HuH-7.5 (cell line): ENCODE measurements at places on chromosomes 7 and 10.

- DNase-seq = no peak
Observed at GRCh38 chr10:35986756-35987502, 344.8 kb upstream of the FZD8 start.

DNA sequence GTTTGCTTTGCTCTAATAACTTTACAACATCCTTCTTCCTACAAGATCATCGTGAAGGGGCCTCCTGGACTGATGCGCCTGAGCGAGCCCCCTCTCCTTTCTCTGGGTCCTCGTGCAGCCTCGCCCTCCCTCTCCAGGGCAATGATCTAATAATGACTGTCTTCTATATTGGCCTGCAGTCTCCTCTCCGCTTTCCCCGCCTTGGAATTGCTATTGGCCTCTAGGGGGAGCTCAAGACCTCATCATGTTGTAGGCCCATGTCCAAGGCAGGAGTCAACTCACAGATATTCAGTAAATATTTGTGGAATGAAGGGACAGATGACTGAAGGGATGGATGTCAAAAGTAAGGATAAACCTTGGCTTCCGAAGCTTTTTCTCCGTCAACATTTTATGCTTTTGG lies 1180.3 kb downstream of the TYW1 start:
- DNase-seq = peak; percentile 34

DNA sequence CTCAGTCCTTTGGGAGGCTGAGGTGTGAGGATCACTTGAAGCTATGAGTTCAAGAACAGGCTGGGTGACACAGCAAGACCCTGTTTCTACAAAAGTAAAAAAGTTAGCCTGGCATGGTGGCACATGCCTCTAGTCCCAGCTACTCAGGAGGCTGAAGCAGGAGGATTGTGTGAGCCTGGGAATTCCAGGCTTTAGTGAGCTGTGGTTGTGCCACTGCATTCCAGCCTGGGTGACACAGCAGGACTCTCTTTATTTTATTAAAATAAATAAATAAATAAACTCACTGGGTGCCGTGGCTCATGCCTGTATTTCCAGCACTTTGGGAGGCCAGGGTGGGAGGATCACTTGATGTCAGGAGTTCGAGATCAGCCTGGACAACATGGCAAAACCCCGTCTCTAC lies 607.9 kb downstream of the CALN1 start:
- no peak for DNase-seq

DNA sequence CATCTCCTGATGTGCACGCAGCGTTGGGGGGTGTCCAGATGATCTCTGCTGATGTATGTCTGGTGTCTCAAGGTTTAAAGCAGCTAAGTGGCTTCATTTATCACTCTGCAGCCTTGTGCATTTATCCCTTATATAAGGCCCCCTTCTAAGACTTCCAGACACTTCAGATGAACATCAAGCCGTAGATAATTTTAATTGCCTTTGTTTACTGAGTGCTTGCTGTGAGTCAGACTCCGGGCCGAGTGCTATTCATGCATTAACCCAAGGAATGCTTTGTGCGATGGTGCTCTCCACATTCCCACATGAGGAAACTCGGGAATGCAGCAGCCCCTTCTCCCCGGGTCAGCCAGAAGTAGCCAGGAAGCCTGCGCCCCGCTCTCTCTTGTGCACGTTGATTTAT lies 328.6 kb upstream of the COBL start:
- DNase-seq = no peak

GRCh38 chr10:102393411-102394078 lies 2.0 kb upstream of the NFKB2 start:
- DNase-seq = peak; percentile 91

- no peak for DNase-seq
Observed at GRCh38 chr10:34648919-34649318, 166.2 kb downstream of the PARD3 start.

GRCh38 chr10:101935431-101935830 lies 91.8 kb upstream of the KCNIP2 start:
- DNase-seq = no peak

GRCh38 chr10:34124522-34125035 lies 690.5 kb downstream of the PARD3 start:
- peak; percentile 36 for DNase-seq

DNA sequence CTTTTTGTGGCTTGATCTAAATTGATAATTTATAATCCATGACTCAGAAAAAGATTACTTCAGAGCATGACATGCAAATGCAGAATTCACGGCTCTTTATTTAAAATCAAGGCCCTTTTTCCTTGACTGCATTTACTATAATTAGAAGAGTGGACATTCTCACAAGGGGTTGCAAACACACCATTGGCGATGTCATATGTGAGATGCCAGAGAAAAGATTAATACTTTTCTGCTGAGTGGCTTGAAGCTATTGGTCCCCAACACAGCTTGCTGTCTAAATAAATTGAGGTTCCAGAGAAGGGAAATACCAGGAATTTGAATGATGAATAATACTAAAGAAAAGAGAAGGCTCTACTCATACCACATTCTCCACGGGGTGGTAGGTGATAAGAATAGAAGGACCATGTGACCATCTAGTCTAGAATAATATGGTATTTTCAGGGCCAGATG lies 78.7 kb upstream of the ARID5B start:
- DNase-seq = no peak

GRCh38 chr7:128026551-128026950 lies 4.7 kb downstream of the LRRC4 start:
- DNase-seq = no peak

DNA sequence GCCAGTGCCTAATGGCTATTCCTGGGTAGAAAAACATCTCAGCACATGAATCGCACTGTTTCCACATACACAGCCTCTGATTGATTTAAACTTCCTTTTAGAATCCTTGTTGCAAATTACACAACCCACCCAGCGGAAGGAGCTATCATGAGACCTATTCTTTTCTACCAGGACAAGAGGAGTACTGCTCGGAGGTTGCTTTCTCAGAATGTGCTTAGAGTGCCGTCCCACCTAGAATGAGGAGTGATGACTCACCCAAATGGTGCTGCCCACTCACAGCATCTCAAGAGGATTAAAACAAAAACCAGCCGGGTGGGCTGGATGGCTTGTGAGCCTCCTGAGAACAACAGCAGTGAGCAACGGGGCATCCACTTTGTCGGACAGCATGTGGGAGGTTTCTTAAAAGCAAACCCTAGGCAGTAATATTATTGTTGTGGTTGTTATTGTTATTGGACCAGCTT lies 128.9 kb downstream of the DGKI start:
- no peak for DNase-seq

- no peak for DNase-seq
Observed at GRCh38 chr10:95437669-95438068, 123.5 kb downstream of the SORBS1 start.

GRCh38 chr7:33892945-33893344 lies 12.4 kb upstream of the BMPER start:
- DNase-seq = no peak

DNA sequence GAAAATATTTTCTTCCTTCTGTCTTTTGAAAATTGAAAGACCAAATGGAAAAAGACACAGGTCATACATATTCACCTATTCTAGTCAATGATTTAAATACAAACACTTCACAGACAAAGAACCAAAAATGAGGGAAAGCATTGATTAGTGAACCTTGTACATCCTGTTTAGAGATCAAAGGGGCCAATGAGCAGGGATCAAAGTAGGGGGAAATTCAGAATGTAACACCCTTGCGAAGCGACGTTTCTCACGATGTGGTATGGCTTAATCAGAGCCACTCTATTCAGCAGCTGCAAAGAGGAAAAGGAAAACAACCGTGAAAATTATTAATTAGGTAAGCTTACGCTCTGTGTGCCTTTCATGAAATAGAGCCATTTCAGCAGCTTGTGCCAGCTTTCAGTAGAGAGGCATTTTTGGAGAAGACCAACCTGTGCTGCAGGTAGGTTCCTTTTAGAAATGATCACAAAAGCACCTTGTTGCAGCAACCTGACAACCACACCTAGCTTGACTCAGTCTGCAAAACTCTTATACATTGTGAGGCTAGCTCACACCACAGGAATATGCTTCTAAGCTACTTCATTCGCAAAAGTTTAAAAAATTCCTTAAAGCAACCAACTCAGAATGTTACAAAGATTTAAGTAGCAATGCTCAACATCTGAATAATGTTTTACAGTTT lies 78.0 kb downstream of the DKK1 start:
- DNase-seq = no peak

GRCh38 chr10:338171-339037 lies 203.1 kb downstream of the ZMYND11 start:
- no peak for DNase-seq

DNA sequence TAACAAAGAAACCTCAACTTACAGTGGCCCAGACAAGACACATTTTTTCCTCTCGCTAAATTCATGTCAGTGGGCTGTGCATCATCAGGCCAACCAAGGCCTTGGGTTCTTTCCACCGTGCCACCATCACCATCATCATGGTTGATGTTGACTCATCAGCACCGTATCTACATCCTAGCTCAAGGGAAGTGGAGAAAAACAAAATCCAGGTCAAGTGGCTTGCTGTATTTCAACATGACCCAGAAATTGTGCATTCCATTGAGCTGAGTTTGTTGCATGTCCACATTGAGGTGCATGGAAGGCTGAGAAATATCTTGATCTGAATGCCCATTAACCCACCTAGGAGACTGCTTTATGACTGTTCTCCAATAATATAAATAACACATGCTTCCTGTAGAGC lies 312.4 kb upstream of the CDC14C start:
- no peak for DNase-seq

GRCh38 chr7:130473289-130473688 lies 18.6 kb upstream of the MEST start:
- DNase-seq = no peak

DNA sequence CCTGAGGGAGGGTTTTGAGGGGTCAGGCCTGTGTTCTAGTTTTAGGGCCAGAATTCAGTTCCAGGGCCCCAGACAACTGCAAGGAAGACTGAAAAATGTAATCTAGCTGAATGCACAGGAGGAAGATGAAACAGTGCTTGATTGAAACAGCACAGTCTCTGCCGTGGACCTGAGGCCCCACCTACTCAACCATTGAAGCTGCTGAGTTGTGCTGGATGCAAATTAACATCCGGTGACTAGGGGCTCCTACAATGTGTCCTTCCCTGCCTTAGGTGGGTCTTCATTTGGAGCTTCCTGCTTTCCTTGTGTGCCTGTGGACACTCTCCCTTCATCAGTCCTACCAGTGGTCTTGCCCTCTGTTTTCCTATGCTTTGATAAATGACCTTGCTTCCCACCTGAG lies 5.7 kb downstream of the GLRX3 start:
- DNase-seq = no peak

GRCh38 chr7:2007551-2007950 lies 225.2 kb downstream of the MAD1L1 start:
- no peak for DNase-seq

DNA sequence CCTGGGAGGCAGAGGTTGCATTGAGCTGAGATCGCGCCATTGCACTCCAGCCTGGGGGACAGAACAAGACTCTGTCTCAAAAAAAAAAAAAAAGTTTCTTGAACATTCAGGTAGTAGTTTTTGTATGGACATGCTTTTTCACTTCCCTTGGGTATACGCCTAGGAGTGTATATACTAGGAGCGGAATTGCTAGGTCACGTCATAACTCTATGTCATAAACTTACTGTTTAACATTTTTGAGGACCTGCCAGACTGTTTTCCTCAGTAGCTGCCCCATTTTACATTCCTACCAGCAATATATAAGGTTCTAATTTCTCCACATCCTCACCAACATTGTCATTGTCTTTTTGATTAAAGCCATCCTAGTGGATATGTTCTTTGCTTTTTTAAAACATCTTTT lies 51.6 kb downstream of the MKI67 start:
- no peak for DNase-seq

- no peak for DNase-seq
Observed at GRCh38 chr7:71349682-71350481, 217.9 kb downstream of the GALNT17 start.

GRCh38 chr7:80089366-80089765 lies 45.3 kb upstream of the GNAI1 start:
- DNase-seq = no peak

- DNase-seq = no peak
Observed at GRCh38 chr7:152876749-152877148, 117.2 kb downstream of the ACTR3B start.

DNA sequence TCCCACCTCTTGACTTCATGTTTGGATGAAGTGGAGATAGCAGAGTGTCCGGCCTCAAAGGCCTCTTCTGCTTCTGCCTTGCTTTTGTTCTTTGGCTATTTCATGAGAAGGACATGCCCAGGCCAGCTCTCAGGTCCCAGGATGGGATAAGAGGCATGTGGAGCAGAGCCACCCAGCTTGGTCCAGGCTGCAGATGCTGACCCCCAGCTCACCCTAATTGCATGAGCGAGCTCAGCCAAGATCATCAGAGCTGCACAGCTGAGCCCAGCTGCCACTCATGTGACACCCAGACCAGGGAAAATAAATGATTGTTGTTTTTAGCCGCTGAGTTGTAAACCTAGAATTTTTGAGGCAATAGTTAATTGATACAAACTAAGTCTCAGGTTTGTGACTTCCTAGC lies 230.0 kb downstream of the PHF14 start:
- no peak for DNase-seq

DNA sequence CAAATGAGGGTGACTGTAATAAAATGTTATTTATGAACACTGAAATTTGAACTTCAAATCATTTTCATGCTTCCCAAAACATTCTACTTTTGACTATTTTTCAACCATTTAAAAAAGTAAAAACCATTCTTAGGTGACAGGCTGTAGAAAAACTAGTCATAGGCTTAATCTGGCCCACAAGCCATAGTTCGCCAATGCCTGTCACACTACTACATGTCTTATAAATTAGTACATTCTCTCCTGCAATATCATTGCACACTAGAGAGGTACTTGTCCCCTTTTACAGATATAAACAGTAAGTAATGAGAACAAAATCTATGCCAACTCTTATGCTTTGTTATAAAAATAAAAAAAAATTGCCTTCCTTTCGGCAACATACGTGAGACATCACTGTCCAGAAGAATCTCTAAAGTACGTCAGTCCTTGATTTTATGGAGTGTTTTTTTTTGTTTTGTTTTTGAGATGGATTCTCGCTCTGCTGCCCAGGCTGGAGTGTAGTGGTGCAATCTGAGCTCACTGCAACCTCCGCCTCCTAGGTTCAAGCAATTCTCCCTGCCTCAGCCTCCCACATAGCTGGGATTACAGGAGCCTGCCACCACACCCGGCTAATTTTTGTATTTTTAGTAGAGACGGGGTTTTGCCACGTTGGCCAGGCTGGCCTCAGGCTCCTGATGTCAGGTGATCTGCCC lies 23.2 kb downstream of the UPF2 start:
- DNase-seq = no peak

DNA sequence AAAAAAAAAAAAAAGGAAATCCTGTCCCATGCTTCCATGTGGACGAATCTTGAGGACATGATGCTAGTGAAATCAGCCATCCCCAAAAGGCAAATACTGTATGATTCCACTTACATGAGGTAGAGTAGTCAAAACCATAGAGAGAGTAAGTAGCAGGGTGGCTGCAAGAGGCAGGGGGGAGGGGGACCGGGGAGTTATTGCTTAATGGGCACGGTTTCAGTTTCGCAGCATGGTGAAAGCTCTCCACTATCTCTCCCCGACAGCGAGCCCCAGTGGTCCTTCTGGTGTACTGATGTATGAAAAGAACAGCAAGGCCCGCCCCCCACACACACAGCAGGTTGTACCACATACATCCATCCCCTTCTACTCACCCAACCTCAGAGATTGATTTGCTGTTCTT lies 32.8 kb downstream of the NOD1 start:
- peak; percentile 19 for DNase-seq
